ENCODE measurements at places on chromosomes 3 and 15.

DNA sequence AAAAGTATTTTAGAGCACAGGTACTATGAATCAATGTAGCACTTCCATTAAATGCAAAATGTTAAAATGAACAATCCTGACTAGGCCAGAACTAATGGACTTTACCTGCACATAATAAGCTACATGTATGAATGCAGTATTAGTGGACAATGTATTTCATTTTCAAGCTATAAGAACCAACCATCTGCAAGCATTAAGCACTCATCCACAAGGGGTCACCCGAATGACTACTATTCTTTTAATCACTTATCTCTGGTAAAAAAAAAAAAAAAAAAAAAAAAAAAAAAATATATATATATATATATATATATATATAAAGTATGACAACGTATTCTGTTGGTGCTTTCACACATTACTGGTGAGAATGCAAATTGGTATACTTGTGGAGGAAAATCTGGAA is 7.2 kb downstream of the HERC1 start:
- no peak for DNase-seq

DNA sequence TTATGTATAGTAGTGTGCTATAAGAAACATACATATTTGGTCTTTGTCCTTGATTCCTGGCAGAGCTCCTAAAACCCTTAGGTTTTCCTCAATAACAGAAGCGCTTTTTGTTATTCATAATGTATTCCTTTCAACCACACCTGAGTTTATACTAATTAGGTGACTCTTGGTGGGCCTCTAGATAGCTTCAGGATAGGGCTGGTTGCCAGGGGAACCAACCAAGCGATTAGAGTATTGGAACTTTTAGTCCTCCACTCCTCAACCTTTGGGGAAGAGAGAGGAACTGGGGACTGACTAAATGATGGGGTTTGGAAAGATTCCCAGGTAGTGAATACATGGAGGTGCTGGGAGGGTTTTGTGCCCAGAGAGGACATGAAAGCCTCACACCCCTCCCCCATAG is 24.6 kb downstream of the TMCC1 start:
- DNase-seq = no peak

GRCh38 chr15:67479781-67480505 is 41.0 kb upstream of the C15orf61 start:
- no peak for DNase-seq

- peak; percentile 32 for DNase-seq
Measured at GRCh38 chr3:63051920-63052319, 176.7 kb upstream of the CADPS start.

- no peak for DNase-seq
Measured at GRCh38 chr3:5160940-5161858, 26.3 kb upstream of the EDEM1 start.

GRCh38 chr3:171871392-171872274 is 28.5 kb downstream of the TMEM212 start:
- DNase-seq = no peak

DNA sequence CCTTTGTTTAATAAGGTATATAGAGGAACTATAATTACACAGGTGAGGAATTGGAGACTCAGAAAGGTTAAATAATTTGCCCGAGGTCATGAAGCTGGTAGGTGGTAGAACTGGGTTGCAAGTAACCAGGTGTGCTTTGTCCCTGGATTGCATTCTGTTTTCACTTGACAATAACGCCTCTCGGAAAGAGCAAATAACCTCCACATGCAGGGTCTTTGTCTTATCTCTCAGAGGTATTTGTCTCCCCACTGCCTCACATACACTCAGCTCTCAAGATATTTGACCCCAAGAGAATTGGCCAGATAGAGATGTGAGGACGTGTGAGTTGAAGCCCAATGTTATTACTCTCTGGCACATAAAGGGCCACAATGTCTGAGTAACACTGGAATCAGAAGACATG is 320.9 kb upstream of the ONECUT1 start:
- DNase-seq = no peak

- DNase-seq = peak; percentile 47
Measured at GRCh38 chr3:50213373-50213772, 8.3 kb downstream of the SLC38A3 start.
